ENCODE measurements at places on chromosomes 1 and 21.

- no peak for DNase-seq
Measured at GRCh38 chr1:107132780-107133179, 8.1 kb upstream of the NTNG1 start.

GRCh38 chr1:232047473-232047872 is 420.9 kb downstream of the DISC1 start:
- peak; percentile 1 for DNase-seq

DNA sequence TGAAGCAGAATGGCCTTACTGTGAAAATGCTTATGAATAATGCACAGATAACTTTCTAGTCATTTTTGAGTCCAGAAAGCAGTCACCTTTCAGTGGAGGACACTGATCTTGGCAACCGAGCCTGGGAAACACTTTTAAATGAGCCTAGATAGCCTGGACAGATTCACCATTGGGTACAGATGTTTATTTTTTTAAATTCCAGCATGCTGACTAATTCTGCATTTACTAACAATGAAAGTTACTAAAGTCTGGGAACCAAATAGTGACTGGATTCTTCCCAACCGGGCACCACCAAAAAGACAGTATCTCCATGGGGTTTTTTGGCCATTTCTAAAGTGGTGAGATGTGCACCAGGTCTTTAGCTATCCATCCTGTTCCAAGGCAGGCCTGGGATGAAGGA is 3.3 kb upstream of the FMOD start:
- DNase-seq = peak; percentile 69

DNA sequence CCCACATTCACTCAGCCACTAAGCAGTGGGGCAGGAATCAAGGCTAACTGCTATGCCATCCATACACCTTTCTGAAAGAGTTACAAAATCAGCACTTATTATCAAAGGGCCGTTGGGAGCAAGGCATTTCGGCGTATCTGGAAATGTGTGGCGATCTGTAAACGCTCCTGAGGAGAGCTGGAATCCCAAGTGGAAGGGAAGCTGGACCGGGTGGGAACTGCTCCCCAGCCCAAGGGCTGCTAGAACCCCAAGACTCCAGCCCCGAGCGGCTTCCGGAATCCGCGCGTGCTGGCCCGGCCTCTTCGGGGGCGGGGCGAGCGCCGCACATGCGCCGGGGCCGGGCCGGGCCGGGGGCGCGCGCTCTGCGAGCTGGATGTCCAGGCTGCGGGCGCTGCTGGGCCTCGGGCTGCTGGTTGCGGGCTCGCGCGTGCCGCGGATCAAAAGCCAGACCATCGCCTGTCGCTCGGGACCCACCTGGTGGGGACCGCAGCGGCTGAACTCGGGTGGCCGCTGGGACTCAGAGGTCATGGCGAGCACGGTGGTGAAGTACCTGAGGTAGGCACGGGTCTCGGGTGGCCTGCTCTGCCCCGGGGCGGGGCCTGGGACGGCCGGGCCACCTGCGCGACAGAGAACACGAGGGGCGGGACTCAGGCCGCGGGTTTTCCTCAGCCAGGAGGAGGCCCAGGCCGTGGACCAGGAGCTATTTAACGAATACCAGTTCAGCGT is at the start of gene NAXE:
NAXE (plus strand) TSS at position 345 of the 726 bp plus-strand sequence; CDS start at position 374, 29 bp downstream.
- DNase-seq = peak; percentile 52

DNA sequence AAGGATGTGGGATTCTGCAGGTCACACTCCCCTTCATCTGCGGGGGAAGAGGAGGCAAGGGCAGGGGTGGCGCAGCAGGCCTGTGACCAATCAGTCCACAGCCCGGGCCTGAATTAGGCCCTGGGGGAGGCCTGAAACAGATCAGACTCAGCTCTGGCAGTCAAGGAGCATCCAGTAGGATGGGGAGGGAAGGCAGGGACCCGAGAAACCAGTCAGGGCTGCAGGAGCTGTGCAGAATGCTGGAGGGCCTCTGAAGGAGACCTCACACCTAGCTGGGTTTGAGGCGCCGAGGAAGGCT is 12.7 kb downstream of the TNNT2 start:
- DNase-seq = no peak

GRCh38 chr21:38712071-38712470 is 93.7 kb upstream of the ETS2 start:
- DNase-seq = peak; percentile 24

- DNase-seq = no peak
Measured at GRCh38 chr1:109883248-109883955, 27.2 kb upstream of the CSF1 start.
